Esophagus squamous epithelium (tissue), 5 donors: ENCODE measurements at places on chromosomes 6 and 20.

GRCh38 chr6:106086814-106087175, 659 bp downstream of the PRDM1 start:
- DNase-seq, result no peak

- no peak for DNase-seq
Observed at GRCh38 chr6:142746524-142746923, 198.5 kb downstream of the HIVEP2 start.

- no peak for DNase-seq
Observed at GRCh38 chr6:99618649-99619408, 12.2 kb downstream of the PRDM13 start.

- DNase-seq, result no peak
Observed at GRCh38 chr6:8245726-8246125, 143.4 kb upstream of the EEF1E1 start.

- DNase-seq, result no peak
Observed at GRCh38 chr6:34964564-34964963, 75.5 kb downstream of the ANKS1A start.

- DNase-seq, result no peak
Observed at GRCh38 chr6:53461041-53461656, 83.8 kb downstream of the GCLC start.

- DNase-seq, result no peak
Observed at GRCh38 chr6:105034470-105034869, 77.6 kb downstream of the LIN28B start.

DNA sequence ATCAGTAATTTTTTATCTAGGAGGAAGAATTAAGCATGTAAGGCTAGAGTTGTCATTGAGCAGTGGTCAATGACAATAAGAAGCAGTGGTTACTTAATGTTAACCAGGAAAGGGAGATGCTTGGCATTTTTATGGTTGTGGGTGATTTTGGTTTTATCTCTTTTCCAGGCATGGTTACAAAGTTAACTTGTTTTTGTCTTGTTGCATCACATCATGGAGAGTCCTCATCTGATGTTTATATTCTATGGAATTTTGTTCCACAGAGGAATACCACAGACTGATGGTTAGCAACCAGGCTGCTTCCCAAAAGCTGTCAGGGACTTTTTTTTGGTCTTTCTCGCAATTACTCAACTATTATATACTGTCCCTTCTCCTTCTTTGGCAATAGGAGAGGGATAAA, 32.7 kb downstream of the OPRM1 start:
- DNase-seq, result no peak

GRCh38 chr20:40521962-40522361, 167.1 kb downstream of the MAFB start:
- DNase-seq, result no peak

- no peak for DNase-seq
Observed at GRCh38 chr6:150327117-150327774, 41.6 kb upstream of the IYD start.

- DNase-seq, result no peak
Observed at GRCh38 chr20:6044115-6044514, 9.7 kb downstream of the LRRN4 start.

- no peak for DNase-seq
Observed at GRCh38 chr6:169289619-169290339, 36.1 kb upstream of the THBS2 start.

DNA sequence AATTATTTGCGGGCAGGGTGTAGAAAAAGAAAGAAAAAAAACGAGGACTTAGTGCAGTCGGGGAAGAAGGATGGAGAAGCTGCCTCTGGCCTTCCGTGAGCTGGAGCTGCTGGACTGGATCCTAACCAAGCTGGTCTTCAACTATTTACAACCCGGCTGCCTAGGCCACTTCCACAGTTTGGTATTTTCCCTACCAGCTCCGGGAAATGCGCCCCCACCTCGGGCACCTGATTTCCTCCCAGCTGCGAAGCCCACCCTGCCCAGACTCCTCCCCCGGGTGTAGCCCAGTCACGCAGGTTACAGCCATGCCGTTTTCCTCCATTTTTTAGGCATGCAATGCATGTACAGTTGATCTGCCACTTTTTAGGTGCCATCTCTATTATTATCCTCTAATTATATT, 21.2 kb downstream of the THEMIS start:
- DNase-seq, result no peak

GRCh38 chr6:131532580-131533039, 40.4 kb upstream of the ARG1 start:
- no peak for DNase-seq

DNA sequence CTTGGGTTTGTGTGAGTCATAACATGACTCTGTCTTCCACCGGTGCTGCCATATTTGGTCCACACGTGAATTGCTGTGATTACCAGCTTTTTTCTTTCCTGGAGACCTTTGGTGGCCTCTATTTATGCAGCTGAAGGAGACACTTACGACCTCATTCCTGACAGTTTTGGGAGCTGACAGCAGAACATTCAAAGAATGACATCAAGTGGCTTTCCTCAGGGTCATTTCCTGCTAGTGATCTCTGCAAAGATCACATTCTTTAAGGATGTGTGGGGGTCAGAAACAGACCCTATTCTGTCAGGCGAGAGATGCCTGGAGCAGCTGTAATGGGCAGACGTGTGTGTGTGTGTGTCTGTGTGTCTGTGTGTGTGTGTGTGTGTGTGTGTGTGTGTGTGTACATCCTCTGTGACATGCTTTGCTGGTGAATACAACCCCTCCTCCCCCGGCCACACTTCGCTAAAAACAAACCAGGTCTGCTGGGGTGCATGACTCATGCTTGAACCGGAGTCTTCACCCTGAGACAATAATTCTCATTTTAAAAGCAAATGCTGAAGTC, 115.6 kb downstream of the TMEM170B start:
- DNase-seq, result no peak

- no peak for DNase-seq
Observed at GRCh38 chr6:24719125-24719971, at the start of gene C6orf62. TSS of gene C6orf62 (minus strand) at chr6:24719154. CDS start at chr6:24718668, 486 bp downstream.

- DNase-seq, result no peak
Observed at GRCh38 chr6:133277228-133277899, 36.2 kb downstream of the EYA4 start.

GRCh38 chr6:5665173-5665572, 341.6 kb downstream of the NRN1 start:
- DNase-seq, result no peak

DNA sequence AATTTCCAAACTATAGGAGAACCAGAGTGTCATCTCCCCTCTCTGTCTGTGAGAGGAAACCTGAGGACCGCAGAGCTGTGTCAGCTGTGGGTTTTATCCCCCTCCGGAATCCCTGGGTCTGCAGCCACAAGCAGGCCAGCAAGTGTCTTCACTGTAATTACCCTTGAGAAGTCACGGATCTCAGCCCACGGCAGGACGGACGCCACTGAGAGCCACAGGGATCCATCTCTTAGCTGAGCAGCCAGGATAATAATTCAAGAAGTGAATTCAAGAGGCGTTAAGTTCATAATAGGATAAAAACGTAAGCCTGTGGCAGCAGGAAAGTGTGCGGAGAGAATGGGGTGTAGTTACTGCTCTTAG, 37.0 kb downstream of the DLL1 start:
- DNase-seq, result no peak

DNA sequence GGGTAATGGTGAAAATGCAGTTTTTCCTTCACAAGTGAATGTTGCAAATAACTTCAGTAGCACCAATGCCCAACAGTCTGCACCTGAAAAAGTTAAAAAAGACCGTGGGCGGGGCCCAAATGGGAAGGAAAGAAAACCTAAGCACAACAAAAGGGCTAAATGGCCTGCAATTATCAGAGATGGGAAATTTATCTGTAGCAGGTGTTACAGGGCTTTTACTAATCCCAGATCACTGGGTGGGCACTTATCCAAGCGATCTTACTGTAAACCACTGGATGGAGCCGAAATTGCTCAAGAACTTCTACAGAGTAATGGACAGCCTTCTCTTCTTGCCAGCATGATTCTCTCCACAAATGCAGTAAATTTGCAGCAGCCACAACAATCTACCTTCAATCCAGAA, 64.8 kb upstream of the SMIM8 start:
- DNase-seq, result no peak

GRCh38 chr20:58174708-58175280, 53.7 kb downstream of the ANKRD60 start:
- DNase-seq, result no peak
